ENCODE measurements at places on chromosomes 1 and 21. TPM values are rescaled to one million over a fixed set of nuclear protein-coding genes. Genes with fewer than 3 reads are reported as not detected.
A peak's percentile ranks its signal among the peaks of the same experiment; 100 is the strongest.

The FCER1G gene
- 0.49 TPM for total RNA-seq

The GUCA2A gene
- not detected for total RNA-seq

The ACTL8 gene
- total RNA-seq, result 0.14 TPM

The PTAFR gene
- total RNA-seq, result 0.07 TPM

The KIF17 gene
- total RNA-seq, result 1.0 TPM

The RUNX3 gene
- total RNA-seq, result 119 TPM

The ZNF687 gene
- total RNA-seq, result 29.0 TPM

The OVAAL gene
- not detected for total RNA-seq

The BMP8A gene
- not detected for total RNA-seq

GRCh38 chr1:18109756-18110597, 2.4 kb downstream of the IGSF21 start:
- no peak for DNase-seq

DNA sequence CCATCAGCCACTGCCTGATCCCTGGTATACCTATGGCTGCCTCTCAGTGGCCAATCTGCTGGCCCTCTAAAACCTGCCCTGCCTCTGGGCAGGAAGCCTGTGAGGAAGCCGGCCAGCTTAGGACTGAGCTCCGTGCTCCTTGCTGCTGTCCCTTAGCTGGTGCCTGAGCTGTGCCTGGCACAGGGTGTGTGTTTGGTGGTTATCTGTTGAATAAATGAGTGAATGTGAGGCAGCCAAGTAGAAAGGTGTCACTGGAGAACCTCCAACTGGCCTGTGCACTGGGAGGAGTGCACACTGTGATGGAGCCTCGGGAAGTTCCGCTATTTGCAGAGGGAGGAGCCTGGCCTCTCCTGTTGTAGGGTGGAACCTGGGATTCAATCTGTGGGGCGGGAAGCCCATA, 63.4 kb upstream of the STUM start:
- DNase-seq, result no peak

DNA sequence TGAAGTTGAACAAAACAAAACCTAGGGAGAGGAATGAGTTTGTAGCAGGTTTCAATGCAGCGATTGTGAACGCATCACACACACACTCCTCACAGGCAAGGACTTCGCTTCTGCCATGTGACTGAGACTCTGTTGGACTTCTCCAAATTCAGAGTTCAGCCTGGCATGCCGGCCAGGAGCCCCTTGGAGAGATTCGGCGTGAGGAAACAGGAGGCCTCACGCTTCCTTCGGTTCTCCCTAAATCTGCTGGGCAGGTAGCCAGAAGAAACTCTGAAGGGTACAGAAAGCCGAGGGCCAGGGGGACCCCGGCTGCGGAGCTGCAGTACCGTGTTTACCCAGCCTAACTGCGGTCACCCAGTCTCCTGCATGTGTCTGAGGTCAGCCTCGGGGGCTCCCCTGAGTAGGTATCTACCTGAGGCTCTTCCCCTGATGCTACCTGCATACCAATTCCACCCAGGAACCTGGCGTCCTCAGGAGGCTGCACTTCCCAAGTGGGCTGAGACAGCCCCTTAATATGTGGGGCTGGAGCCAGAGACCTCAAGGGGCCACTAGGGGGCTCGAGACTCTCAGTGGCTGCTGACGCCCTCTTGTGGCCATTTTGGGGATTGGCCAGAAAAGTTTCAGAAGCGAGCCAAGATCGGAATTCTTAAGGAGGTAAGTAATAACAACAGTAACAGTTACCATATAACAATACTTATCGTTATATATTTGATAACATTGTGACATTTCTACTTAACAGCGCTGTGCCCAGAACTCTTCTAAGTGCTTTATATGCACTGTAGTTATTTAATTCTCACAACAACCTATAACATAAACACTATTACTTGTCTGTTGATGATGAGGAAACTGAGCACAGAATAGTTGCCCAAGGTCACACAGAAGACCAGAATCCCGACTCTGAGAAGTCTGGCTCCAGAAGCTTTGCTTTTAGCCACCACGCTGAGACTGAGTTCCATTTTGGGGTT, 2.7 kb upstream of the ANXA9 start:
- peak; percentile 79 for DNase-seq

- no peak for DNase-seq
Observed at GRCh38 chr1:117650840-117651568, 45.2 kb downstream of the TENT5C start.

DNA sequence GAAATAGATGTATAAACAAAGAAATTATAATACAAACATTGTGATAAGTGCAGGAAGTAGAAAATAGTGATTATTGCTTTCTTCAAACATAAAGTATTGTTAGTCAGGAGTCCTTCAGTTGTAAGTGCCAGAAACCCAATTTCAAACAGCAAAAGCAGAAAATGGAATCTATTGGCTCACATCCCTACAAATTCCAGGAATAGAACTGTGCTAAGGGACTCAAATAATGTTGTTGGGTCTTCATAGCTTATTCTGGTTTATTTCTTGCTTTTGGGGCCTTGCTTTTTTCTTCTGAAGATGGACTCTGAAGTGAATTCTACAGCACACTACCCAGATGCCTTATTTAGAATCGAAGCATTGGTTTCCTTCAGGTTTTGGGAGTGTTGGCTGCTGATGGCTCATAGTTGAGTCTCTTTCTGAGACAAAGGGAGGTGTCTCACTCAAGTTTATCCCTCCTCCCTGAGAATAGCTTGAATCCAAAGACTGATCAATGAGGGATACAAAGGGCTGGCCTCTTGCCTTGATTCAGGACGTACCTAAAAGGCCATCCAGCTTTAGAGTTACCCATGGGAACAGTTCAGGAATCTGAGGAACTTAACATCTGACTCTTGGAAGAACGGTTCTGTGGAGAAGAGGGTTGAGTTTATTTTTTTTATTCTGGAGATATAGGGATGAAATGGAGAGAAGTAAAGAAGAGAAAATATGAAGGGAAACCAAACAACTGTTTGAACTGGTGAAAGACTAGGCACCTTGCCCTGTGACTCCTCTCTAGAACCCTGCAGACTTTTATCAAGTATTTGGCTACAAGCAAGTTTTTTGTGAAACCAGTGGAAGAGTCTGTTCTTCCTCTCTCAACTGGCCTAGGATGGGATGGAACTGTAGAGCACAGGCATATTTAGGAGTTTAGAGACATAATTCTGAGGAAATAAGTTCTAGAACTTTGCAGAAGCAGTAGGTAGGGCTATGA, 39.0 kb upstream of the ATG4C start:
- DNase-seq, result no peak

DNA sequence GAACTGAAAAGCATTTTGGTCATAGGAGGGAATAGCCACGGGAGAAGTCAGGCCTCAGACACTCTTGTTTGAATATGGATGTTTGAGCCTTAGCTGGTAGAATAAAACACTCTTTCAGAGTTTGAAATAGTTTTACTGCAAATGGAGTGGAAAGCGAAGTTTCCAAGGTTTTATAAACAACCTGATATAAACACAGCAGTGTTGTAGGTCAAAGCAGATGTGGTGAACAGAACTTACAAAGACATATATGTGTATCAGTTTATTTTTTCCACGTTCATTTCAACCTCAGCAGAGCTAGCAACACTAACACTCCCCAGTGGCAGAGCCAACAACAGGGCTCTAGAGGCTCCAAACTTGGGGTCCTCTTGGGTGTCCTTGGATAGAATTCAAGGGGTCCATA, 89.9 kb downstream of the WLS start:
- DNase-seq, result no peak

- DNase-seq, result no peak
Observed at GRCh38 chr1:168335500-168335899, 54.8 kb downstream of the TBX19 start.

GRCh38 chr1:93215322-93215721, 34.8 kb downstream of the CCDC18 start:
- no peak for DNase-seq

DNA sequence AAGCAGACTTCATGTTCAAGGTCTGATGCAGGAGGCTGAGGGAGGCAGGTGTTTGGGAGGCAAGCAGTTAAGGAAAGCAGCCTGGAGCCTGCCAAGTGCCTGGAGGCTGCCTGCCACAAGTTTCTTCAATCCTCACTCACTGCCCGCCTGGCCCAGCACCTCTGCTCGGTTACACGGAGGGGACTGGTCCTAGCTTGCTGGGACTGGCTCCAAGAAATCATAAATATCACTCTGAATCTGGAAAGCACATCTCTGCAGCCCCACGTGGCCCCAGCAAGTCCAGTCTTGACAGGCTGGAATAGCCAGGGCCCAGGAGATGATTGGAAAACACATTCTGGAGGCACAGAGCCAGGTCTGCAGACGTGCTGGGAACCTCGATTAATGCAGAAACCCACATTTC, 83.9 kb downstream of the BCAR3 start:
- no peak for DNase-seq

DNA sequence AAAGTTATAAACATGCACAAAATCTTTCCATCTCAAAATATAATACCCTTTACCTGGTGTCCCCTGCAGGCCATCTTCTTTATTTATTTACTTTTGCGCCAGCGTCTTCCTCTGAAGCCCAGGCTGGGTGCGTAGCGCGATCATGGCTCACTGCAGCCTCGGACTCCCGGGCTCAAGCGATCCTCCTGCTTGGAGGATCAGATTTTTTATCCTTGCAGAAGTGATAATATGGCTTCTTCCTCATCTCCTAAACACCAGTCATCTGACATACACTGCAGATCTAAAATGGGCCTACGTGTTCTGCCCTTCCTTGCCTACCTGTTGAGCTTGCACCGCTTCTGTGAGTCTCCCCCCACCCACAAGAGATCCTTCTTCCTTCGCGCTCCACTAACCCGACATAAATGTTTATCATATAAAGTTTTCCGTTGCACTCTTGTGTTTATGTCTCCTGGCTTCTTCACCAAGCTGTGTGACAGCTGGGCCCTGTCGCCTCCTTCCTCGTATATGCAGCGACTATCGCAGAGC, 506 bp upstream of the SRP9 start:
- no peak for DNase-seq

GRCh38 chr1:65412984-65413375, 7.5 kb upstream of the LEPR start:
- DNase-seq, result no peak

DNA sequence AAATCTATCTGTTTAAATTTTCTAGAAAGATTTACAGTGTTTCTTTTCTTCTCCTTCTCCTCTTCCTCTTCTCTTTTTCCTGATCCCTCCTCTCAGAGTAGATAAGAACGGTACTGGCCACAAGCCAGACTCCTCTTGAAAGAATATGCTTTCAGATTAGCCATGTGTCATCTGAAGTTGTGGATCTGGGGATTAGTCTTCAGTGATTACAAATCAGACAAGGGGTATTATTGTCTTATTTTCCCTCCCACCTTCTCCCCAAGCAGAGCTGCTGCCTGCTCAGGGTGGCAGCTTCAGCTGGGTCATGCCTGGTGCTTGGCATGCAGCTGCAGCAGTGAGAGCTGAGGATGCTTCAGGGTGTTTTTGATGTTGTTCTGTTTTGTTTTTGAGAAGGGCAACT, 42.7 kb downstream of the SGIP1 start:
- DNase-seq, result no peak

DNA sequence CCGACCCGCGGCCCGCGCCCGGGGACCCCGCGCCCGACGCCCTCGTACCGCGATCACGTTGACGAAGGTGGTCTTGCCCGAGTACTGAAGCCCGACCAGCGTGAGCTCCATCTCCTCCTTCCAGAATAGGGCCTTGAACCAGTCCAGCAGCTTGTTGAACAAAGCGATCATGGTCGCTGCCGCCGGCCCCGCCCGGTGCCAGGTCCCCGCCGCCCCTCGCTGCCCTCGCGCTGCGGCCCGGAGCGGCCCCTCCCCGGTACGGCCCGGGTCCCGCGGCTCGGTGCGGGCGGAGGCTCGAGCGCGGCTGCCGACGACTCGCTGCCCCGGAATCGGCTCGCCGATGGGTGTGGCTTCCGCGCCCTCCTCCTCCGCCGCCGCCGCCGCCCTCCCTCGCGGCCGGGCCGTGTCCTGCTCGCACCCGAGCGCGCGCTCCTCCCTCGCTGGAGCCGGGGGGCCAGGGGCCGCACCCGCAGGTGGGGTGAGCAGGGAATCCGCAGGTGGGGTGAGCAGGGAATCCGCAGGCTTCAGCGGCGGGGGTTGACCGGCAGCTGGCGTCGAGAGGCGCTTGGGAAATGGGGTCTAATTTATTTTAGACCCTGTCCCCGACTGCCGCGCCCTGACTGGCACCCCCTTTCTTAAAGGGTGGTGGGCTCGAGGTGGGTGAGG, at the start of gene ARL8A:
TSS of gene ARL8A (minus strand) at position 336 of the 666 bp plus-strand sequence. CDS start at position 171, 165 bp downstream.
- peak; percentile 72 for DNase-seq

- no peak for DNase-seq
Observed at GRCh38 chr1:201790261-201790660, 38.7 kb upstream of the IPO9 start.

DNA sequence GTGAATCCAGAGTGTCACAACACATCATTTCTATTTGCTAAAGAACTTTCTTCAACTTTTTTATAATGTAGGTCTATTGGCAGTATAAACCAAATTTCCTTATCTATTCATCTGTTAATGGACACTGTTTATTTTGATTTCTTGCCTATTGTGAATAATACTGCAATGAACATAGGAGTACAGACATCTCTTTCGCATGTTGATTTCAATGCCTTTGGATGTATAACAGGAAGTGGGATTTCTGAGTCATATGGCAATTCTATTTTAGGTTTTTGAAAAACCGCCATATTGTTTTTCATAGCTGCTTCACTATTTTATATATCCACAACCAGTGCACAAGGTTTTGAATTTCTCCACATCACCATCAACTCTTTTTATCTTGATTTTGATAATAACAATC, 198.7 kb downstream of the KCNT2 start:
- no peak for DNase-seq

GRCh38 chr21:38995731-38996130, 187.5 kb downstream of the PSMG1 start:
- no peak for DNase-seq

- DNase-seq, result no peak
Observed at GRCh38 chr1:31433396-31433930, 20.4 kb downstream of the SERINC2 start.

DNA sequence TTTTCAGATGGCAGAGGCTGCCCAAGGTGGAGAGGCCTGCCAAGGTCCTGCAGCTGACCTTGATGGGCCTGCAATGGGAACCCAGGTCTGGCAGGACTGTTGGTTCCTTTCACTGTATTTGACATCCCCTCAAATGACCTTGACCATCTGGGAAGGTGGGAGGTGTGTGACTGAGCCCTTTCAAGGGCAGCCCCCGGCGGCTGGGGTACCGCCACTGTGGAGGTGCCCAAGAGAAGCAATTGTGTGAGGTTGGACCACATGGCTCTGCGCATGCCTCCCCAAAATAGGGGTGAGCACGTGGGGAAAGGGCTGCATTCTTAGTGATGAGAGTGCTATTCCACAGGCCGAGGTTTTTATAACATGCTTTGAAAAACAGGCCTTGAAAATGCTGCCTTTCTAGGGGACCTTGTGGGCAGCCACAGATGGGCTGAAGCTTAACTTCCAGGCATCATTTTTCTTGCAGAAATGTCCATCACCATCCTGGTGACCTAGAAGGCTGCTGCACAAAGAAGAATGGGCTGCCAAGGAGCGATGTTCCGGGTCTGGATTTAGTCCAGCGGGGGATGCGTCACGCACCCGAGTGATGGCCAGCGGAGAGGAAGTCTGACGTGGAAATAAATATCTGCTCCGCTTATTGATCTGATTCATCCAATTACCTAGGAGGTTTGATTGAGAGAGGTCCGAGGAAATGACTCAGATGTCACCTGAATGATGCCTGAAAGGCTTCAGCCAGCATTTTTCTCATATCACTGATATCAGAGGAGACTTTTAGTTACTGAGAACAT, 16.5 kb upstream of the UTS2 start:
- no peak for DNase-seq

Measured in activated naive CD4-positive, alpha-beta T cell treated with anti-CD3 and anti-CD28 coated beads, Interleukin-2, amount 50 U/mL, for 72 hours (primary cell).